Posterior vena cava (tissue), 2 donors: ENCODE measurements at places on chromosomes 1 and 21. TPM values are rescaled to one million over a fixed set of nuclear protein-coding genes. Genes with fewer than 3 reads are reported as not detected.

- DNase-seq, result no peak
Observed at GRCh38 chr1:117138561-117138960, 17.0 kb upstream of the TRIM45 start.

DNA sequence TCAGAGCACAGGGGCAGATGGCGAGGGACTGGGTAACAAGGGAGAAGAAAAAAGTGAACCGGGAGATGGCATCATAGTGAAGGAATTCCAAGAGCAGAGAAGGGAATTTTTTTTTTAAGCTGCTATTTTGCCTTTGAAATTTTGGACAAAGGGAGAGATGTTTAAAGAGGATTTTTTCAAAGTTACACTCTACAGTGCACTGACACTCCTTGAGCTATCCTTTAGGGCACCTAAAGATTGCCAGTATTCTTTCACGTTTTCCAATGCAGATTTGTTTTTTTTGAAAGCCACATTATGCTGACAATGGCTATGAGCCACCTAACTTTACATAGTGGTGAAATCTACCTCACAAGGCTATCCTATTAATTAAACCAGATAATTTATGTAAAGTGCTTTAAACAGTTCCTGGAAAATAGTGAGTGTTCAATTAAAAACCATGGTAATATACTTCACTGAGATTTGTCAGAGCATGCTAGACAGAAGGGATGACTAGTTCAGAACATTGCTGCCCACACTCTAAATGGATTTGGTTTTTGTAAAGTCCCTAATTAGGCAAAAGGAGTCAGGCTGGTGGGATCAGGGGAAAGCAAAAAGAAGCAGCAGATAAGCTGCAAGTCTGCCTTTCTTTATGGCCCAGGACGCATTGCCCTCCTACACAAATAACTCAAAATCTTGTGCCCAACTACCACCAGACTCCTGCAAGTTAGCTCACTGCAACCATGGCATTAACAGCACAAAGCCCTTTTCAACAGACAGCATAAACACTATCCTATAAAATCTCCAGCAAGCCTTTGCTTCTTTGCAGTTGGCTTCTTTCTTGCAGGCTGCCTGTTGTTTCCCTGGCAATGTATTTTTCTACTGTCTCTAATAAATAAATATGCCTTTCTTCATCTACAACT lies 53.9 kb downstream of the PRDX6 start:
- no peak for DNase-seq

DNA sequence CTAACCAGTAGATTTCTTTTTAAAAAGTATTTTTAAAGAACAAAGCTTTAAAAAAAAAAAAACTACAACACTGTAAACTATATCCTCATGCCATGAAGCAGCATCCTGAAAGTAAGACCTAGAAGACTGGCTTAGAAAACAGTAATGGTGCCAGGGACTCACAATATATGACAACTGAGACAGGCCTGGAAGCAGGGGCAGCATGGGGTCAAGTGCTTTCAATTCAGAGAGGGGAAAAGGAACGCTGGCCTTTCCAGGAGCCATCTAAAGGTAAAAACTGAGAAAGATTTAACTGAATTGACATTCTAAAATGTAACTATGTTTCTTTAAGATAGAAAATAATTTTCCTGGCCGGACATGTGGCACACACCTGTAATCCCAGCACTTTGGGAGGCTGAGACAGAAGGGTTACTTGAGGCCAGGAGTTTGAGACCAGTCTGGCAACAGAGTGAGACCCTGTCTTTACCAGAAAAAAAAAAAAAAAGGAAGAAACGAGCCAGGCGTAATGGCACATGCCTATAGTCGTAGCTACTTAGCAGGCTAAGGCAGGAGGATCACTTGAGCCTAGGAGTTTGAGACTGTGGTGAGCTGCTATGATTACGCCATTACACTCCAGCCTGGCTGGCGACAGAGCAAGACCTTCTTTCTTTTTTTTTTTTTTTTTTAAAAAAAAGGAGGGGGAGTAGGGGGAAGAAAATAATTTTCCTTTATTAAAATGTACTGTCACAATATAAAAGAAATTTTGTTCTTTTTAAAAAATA lies 54.1 kb downstream of the SLC35D1 start:
- DNase-seq, result no peak

- DNase-seq, result no peak
Observed at GRCh38 chr1:107198561-107198960, 57.7 kb downstream of the NTNG1 start.

RSBN1 gene
- 14.4 TPM for total RNA-seq

MSH4 gene
- 0.37 TPM for total RNA-seq
